ENCODE measurements at places on chromosomes 16 and 17. TPM values are rescaled to one million over a fixed set of nuclear protein-coding genes. Genes with fewer than 3 reads are reported as not detected.

DNA sequence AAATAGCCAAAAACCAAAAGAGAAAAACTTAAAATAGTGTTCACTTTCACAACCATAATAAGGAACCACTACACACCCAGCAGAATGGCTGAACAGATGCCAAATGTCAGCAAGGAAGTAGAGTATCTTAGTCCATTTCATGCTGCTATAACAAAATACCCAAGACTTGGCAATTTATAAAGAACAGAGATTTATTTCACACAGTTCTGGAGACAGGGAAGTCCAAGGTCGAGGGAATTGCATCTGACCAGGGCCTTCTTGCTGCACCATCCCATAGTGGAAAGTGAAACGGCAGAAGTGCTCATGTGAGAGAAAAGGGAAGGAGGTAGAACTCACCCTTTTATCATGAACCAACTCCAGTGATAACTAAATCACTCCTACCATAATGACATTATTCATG is 33.8 kb upstream of the CCL22 start:
- no peak overlapping the region for H3K27ac ChIP-seq
- H3K27me3 ChIP-seq, result no peaks in the 10 kb centered on the region
- H3K4me1 ChIP-seq, result no peaks in the 10 kb centered on the region
- DNase-seq, result peak; percentile 68
- no peak overlapping the region for H3K4me3 ChIP-seq

DNA sequence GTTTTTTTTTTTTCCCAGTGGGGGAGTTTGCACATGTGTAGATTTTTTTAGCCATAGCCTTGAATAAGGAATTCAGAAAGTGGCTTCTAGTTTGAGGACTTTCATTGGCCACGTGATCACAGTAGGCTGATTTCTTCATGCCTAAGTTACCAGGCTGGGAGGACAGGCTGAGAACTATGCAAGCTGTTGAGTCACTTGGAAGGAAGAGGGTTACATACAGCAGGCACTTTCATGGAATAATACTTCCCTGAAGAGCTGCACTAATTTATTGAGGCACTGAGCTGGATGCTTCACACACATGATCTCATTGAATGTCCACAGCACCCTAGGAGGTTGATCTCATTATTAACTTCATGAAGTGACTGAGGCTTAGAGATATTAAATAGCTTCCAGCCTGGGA is 22.8 kb downstream of the PRKCB start:
- H3K27me3 ChIP-seq, result no peaks in the 10 kb centered on the region
- no peak for DNase-seq
- no peak overlapping the region for H3K4me3 ChIP-seq
- H3K36me3 ChIP-seq, result no peaks in the 10 kb centered on the region

- H3K36me3 ChIP-seq, result no peaks in the 10 kb centered on the region
- H3K4me1 ChIP-seq, result no peaks in the 10 kb centered on the region
- no peaks in the 10 kb centered on the region for H3K27me3 ChIP-seq
- no peak overlapping the region for H3K4me3 ChIP-seq
- no peak overlapping the region for H3K27ac ChIP-seq
Observed at GRCh38 chr17:71003736-71004135, 834.4 kb downstream of the KCNJ2 start.

DNA sequence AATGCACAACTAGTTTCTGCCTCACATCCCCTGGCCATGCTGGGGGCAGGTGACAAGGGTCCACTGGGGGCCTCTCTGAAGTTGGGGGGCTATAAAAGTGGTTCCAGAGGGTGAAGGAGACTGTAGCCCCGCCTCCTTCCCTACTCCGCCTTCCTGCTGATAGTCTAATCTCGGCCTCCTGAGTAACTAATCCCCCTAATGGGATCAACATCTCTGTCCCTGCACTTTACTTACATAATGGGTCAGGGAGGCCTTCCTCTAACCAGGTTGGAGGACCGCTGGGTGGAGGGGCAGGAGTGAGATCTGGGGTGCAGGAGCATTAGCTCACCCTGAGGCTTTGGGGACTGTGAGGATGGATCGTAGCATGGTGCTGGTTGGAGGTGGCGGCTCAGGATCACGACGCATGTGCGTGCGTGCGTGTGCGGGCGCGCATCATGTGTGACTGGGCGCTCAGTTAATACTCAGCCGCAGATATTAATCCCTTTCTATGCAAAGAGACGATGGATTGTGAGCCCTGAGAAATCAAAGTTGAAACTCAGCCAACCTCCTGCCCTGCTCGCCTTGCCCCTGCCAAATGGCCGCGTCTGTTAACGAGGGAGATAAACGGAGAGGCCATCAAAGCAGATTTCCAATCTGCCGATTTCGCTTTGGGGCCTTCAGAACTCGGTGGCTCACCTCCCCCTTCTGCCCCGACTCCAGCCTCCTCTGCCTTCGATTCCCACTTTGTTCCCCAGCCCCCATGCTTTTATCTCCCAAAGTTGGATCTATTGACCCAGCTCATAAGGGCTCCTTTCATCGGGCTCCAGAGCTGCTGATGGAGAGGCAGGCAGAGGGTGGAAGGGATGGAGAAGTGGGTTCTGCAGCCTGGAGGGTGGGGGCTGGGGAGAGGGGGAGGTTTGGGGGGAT is 107.3 kb downstream of the SDK2 start:
- DNase-seq, result no peak
- peaks cover 8% of the 10 kb centered on the region for H3K4me1 ChIP-seq
- H3K36me3 ChIP-seq, result no peaks in the 10 kb centered on the region
- H3K27ac ChIP-seq, result no peak overlapping the region
- H3K4me3 ChIP-seq, result no peak overlapping the region
- no peaks in the 10 kb centered on the region for H3K27me3 ChIP-seq

GRCh38 chr17:73645050-73645871 is 1.0 kb upstream of the SDK2 start:
- H3K36me3 ChIP-seq, result no peaks in the 10 kb centered on the region
- H3K4me1 ChIP-seq, result peaks cover 33% of the 10 kb centered on the region
- no peak overlapping the region for H3K27ac ChIP-seq
- H3K4me3 ChIP-seq, result peak overlapping the region; percentile 56
- DNase-seq, result no peak

DNA sequence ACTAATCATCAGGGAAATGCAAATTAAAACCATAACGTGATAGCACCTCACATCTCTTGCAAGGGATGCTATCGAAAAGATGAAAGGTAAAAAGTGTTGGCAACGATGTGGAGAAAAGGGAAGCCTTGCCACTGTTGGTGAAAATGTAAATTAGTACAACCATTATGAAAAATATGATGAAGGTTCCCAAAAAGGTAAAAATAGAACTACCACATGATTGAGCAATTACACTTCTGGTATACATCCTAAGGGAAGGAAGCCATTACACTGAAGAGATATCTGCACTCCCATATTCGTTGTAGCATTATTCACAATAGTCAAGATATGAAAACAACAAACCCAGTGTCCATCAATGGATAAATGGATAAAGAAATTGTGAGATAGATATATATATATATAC is 21.5 kb downstream of the ABCA10 start:
- H3K4me1 ChIP-seq, result no peaks in the 10 kb centered on the region
- H3K27me3 ChIP-seq, result no peaks in the 10 kb centered on the region
- H3K36me3 ChIP-seq, result no peaks in the 10 kb centered on the region
- no peak overlapping the region for H3K4me3 ChIP-seq

GRCh38 chr16:89052890-89053724 is 40.5 kb upstream of the ACSF3 start:
- peak overlapping the region; percentile 20 for H3K4me3 ChIP-seq
- no peaks in the 10 kb centered on the region for H3K4me1 ChIP-seq
- H3K36me3 ChIP-seq, result no peaks in the 10 kb centered on the region
- no peak overlapping the region for H3K27ac ChIP-seq
- DNase-seq, result no peak

DNA sequence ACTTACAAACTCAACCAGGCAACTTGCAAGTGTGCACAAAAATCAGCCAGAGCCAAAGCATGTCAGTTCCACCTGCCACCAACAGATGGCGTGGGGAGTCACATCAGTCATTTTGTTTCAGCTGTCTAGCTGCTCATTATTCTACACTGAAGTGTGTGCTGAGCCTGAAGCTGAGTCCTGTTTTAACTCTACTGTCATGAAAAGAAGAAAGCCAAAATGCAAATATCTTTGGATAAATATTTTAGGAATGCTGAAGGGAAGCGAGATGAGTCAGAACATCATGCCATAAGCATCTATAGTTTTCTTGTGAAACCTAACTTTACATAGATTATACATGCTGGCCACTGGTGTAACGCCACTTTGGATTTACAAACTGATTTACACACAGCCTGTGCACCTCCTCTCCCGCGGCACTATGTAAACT is 172.6 kb downstream of the CDK5R1 start:
- H3K27ac ChIP-seq, result no peak overlapping the region
- peaks cover 4% of the 10 kb centered on the region for H3K36me3 ChIP-seq
- no peaks in the 10 kb centered on the region for H3K27me3 ChIP-seq

The TMEM114 gene
- total RNA-seq, result not detected

The TOP3A gene
- 21.2 TPM for total RNA-seq

The BTBD17 gene
- not detected for total RNA-seq

Data from esophagus muscularis mucosa (tissue), 4 donors.